ENCODE measurements at places on chromosomes 1 and 21. TPM values are rescaled to one million over a fixed set of nuclear protein-coding genes. Genes with fewer than 3 reads are reported as not detected.

GRCh38 chr1:15007842-15008241 is 145.7 kb upstream of the TMEM51 start:
- DNase-seq = no peak

DNA sequence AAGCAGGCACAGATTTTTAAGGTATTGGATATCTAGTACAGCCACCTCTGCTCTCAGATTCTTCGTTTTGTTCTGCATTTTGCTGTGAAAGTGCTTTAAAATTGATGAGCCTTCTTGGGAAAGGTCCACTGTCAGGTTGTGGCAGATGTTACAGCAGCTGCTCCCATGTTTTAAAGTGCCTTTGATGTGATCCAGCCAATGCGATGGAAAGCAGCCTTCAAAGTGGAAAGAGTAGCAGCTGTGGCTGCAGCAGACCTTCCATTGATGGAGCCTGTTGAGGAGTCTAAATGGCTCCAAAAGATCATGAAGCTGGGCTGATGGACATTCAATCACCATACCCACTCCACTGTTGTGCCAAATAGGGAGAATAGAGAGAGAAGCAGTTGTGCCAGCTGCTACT is 816.9 kb downstream of the PLA2G4A start:
- DNase-seq = no peak

DNA sequence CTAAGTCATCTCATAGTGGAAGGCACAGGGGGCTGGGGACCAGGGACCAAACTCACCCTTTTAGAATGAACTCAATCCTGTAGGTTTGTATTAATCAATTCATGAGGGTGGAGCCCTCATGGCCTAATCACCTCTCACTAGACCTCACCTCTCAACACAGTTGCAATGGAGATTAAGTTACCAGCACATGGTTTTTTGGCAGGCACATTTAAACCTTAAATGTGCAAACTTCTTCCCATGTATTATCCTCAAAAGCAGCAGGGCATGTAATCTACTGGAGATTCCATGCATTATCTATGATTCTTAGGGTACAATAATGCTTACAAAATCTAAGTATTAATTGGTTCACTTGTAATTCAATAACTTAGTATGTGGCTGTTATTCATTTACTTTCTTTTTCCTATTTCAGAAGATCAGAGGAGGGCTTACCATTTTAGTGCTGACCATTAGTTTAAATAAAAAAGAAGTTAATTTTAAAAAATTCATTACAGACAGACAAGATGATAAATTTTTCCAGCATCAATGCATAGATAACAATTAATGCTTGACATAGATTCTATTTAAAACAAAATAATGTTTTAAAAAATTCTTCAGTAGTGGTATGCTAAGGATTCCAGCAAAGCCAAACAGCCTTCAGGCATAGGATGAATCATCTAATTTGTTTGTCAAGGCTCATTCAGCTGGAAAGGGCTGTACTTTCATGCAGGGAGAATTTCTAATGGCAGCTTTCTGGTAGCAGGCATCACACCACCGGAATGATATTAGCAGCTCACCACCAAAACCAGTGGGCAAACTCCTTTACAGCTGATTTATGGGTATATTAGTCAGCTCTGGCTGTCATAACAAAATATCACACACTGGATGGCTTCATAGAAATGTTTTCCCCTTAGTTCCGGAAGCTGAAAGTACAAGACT is 124.6 kb upstream of the ZNF648 start:
- no peak for DNase-seq

GRCh38 chr1:218945050-218945449 is 228.6 kb upstream of the LYPLAL1 start:
- no peak for DNase-seq

DNA sequence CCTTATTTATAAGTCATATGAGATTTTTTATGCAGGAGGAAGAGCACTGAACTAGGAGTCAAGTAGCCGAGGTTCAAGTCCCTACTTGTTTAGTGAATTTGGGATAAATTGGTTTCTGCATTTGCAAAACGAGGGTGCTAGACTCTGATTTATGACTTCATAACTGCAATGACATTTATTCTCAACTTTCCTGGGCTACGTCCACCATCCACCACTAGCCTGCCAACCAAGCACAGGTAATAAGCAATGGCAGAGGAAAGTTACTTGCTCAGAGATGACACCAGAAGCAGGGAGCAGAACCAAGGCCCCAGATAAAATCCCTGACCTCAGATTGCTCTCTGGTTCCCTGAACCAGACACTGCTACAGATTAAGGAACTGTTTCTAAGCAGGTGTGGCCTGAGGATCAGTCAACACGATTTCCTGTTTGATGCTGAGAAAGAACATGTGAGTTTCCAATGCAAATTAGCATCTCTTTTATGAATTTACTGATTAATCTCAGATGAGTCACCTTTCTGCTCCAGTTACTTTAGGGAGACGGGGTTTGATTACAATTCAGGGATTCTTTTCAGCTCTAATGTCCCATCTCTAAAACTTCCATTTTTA is 52.7 kb downstream of the PLPP3 start:
- no peak for DNase-seq

Gene OPRD1
- total RNA-seq = 0.67 TPM

Gene YOD1
- total RNA-seq = 8.8 TPM
